ENCODE measurements at places on chromosomes 12 and 14. TPM values are rescaled to one million over a fixed set of nuclear protein-coding genes. Genes with fewer than 3 reads are reported as not detected.

- peaks cover 7% of the 10 kb centered on the region for H3K36me3 ChIP-seq
- DNase-seq, result peak; percentile 20
- no peak overlapping the region for H3K27ac ChIP-seq
- peaks cover 1% of the 10 kb centered on the region for H3K4me1 ChIP-seq
- no peaks in the 10 kb centered on the region for H3K27me3 ChIP-seq
Measured at GRCh38 chr14:23483236-23483854, 13.8 kb downstream of the NGDN start.

- no peaks in the 10 kb centered on the region for H3K27me3 ChIP-seq
- no peak overlapping the region for H3K4me3 ChIP-seq
- H3K27ac ChIP-seq, result no peak overlapping the region
Measured at GRCh38 chr14:29262979-29263378, 496.4 kb downstream of the FOXG1 start.

DNA sequence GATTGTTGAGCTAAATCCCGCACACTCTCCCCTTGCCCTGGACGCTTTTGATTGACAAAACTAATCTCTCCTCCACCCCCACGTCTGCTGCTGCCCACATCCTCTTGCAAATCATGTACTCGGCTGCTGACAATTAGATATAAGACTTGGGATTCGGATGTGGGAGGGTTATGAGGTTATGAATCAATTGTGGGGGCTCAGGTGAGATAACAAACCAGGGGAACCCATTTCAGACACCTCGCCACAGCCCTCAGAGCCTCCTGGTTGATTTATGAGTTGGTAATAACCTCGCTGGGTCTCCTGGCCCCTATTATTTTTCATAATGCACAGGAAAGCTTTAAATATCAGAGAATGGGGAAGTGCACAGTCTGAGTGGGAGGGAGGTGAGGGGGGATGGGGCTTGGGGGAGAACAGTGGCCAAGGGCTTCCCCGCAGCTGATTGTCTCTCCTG lies 449.9 kb downstream of the DPF3 start:
- peak overlapping the region; percentile 88 for H3K27ac ChIP-seq
- H3K4me3 ChIP-seq, result peak overlapping the region; percentile 41
- no peaks in the 10 kb centered on the region for H3K27me3 ChIP-seq

The RPL10L gene
- total RNA-seq, result not detected

DNA sequence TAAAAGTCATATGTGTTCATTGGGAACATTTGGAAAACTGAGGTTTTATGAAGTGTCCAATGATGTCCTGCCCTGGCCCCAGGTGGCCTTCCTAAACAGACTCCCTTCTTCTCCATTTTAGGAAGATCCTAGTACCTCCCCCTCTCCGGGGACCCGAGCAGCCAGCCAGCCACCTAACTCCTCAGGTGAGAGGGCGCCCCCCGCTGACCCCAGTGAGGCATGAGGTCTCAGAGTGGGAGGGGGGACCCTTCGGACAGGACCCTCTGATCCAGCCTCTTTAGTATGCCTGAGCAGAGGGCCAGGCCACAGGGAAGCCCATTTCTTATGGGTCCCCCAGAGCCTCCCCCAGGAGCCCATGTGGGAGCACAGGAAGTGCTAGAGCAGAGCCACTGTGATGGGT lies 23.7 kb downstream of the DEGS2 start:
- peak overlapping the region; percentile 50 for H3K27ac ChIP-seq
- no peak overlapping the region for H3K4me3 ChIP-seq
- peaks cover 85% of the 10 kb centered on the region for H3K36me3 ChIP-seq
- H3K4me1 ChIP-seq, result peaks cover 8% of the 10 kb centered on the region

The GLI1 gene
- 0.52 TPM for total RNA-seq

DNA sequence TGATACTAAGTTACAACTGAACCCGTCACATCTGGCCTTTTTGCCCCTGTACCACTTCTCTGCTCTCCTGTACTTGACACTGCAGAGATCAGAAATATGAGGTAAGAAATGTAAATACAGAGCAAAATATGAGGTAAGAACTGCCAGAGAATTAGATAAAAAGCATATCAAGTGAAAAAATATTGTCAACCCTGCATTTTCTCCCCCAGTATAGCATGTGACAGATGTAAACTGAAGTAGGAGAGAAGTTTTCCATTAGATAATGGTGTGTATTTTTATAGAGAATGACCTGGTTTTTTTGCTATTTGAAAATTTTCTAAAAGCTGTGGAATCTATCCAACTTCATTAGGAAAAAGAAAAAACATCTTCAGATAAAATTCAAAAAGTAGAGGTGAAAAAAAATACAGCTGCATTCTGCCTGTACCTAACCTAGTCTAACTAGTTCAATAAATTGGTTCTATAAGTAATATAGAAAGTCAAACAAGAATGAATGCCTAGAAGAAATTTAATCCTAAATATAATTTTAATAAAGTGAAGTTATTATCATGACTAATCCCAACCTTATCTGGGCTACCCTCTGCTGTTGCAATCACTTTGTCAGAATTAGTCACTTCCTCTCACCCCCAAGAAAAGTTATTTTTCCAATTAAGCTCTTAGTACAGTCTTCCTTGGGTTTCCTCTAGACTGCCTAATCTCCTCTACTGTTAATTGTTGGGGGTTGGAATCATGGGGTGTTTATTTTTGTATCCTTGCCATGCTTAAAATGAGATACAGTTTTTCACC lies 210.0 kb downstream of the RASSF9 start:
- H3K36me3 ChIP-seq, result no peaks in the 10 kb centered on the region
- no peak for DNase-seq
- no peak overlapping the region for H3K27ac ChIP-seq
- H3K4me1 ChIP-seq, result no peaks in the 10 kb centered on the region
- H3K27me3 ChIP-seq, result no peaks in the 10 kb centered on the region

- H3K4me1 ChIP-seq, result peaks cover 27% of the 10 kb centered on the region
- H3K36me3 ChIP-seq, result peaks cover 5% of the 10 kb centered on the region
- H3K27me3 ChIP-seq, result peaks cover 47% of the 10 kb centered on the region
- no peak overlapping the region for H3K27ac ChIP-seq
Measured at GRCh38 chr12:6697584-6698351, 2.8 kb downstream of the PIANP start.

DNA sequence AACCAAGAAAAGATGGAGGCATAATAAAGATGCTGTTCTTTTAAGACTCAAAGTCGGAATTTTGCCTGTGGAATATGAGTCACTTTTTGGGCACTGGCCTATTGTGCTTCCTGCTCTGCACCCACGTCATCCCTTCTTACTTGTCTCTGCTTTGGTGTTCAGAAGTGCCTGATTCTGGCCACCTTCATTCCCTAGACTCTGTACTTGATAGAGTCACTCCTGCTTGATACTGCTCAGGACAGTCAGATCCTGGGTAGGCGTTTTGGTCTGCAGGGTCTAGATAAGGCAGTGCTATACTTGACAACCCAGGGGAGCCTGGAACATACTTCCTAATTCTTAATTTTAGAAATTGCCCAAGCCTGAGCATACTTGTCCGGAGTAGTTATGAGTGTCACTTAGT lies 1.9 kb downstream of the LRRK2 start:
- no peak for DNase-seq
- peaks cover 10% of the 10 kb centered on the region for H3K4me1 ChIP-seq
- peaks cover 51% of the 10 kb centered on the region for H3K27me3 ChIP-seq
- H3K36me3 ChIP-seq, result no peaks in the 10 kb centered on the region
- H3K4me3 ChIP-seq, result no peak overlapping the region

The WNK1 gene
- total RNA-seq, result 170 TPM

GRCh38 chr12:12384571-12385340 lies 27.9 kb downstream of the BORCS5 start:
- peaks cover 54% of the 10 kb centered on the region for H3K36me3 ChIP-seq
- H3K27me3 ChIP-seq, result no peaks in the 10 kb centered on the region
- H3K4me1 ChIP-seq, result peaks cover 67% of the 10 kb centered on the region
- peak overlapping the region; percentile 91 for H3K27ac ChIP-seq
- peak; percentile 82 for DNase-seq

- H3K27ac ChIP-seq, result no peak overlapping the region
- no peaks in the 10 kb centered on the region for H3K4me1 ChIP-seq
- DNase-seq, result no peak
- peaks cover 2% of the 10 kb centered on the region for H3K27me3 ChIP-seq
Measured at GRCh38 chr12:70774055-70774454, 136.8 kb upstream of the PTPRB start.

GRCh38 chr12:79689061-79689476 lies 1.7 kb downstream of the PAWR start:
- H3K27ac ChIP-seq, result peak overlapping the region; percentile 75
- H3K27me3 ChIP-seq, result peaks cover 61% of the 10 kb centered on the region
- no peaks in the 10 kb centered on the region for H3K36me3 ChIP-seq
- DNase-seq, result no peak

- no peak overlapping the region for H3K4me3 ChIP-seq
- no peaks in the 10 kb centered on the region for H3K27me3 ChIP-seq
- H3K4me1 ChIP-seq, result no peaks in the 10 kb centered on the region
- no peak overlapping the region for H3K27ac ChIP-seq
- no peaks in the 10 kb centered on the region for H3K36me3 ChIP-seq
Measured at GRCh38 chr14:41830714-41831406, 224.2 kb downstream of the LRFN5 start.

GRCh38 chr12:104207416-104208205 lies 8.0 kb upstream of the TXNRD1 start:
- H3K36me3 ChIP-seq, result no peaks in the 10 kb centered on the region
- H3K4me3 ChIP-seq, result no peak overlapping the region
- no peak for DNase-seq
- peaks cover 4% of the 10 kb centered on the region for H3K27me3 ChIP-seq
- no peak overlapping the region for H3K27ac ChIP-seq

The PKP2 gene
- not detected for total RNA-seq

The SELPLG gene
- 214 TPM for total RNA-seq

The CISTR gene
- not detected for total RNA-seq

The TMEM179 gene
- not detected for total RNA-seq

DNA sequence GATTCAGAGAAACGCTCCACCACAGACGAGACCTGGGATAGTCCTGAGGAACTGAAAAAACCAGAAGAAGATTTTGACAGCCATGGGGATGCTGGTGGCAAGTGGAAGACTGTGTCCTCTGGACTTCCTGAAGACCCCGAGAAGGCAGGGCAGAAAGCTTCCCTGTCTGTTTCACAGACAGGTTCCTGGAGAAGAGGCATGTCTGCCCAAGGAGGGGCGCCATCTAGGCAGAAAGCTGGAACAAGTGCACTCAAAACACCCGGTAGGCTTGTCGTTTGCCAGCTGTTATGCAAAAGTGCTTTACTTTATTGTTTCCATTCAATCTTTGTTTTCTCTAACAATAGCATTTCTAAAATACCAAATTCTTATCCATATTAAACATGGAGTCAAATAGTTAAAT lies 287.3 kb downstream of the NAV3 start:
- no peaks in the 10 kb centered on the region for H3K27me3 ChIP-seq
- no peak for DNase-seq
- no peaks in the 10 kb centered on the region for H3K36me3 ChIP-seq
- H3K4me3 ChIP-seq, result no peak overlapping the region
- no peak overlapping the region for H3K27ac ChIP-seq

The NR4A1 gene
- total RNA-seq, result 2.1 TPM

DNA sequence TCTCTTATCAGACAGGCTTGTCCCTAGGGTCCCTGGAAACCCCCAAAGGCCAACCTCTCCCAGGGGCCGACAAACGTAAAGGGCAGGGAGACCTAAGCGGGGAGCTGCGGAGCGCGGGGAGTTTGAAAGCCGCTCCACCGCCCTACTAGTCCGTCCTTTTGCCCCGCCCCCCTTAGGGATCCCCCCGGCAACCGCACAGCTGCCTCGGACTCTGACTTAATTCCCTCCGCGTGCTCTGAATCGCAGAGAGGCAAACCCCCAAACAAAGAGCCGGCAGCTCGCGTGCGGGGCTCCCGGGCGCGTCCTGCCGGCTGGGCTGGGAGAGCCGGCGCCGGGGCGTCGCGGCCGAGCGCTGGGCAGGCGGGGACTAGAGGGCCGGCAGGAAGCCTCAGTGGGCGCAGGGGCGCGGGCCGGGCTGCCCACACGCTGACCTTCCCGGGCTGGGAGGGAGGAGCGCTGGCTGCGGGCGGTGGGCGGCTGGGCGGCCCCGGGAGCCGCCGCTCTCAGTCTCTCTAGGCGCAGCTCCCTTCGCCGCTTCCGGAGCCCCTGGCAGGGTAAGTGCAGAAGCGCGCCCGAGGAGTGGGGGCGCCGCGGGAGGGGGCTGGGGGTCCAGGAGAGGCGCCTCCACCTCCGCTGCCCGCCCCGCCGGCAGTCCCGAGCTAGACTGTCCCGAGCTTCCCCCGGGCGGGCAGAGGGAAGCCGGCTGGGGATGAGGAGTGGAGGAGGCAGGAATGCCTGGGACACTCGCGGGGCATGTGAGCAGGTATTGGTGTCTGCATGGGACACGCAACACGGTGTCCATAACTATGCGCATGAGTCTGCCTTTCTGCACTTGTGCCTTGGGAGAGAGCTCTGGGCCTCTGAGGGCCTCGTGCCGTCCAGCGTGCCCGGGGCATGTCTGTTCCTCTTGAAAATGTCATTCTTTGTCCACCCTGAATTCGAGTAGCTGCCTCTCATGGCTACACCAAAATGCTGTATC lies at the start of gene TSPAN11:
TSS of gene TSPAN11 (plus strand) at position 506 of the 979 bp plus-strand sequence. CDS start 27,244 bp downstream, outside the sequence.
- H3K27ac ChIP-seq, result no peak within 1 kb of the TSS
- H3K36me3 ChIP-seq, result no peaks in the 10 kb centered on the region
- H3K27me3 ChIP-seq, result peaks cover 47% of the 10 kb centered on the region

- H3K27ac ChIP-seq, result no peak overlapping the region
- no peak for DNase-seq
- no peak overlapping the region for H3K4me3 ChIP-seq
- H3K4me1 ChIP-seq, result peaks cover 40% of the 10 kb centered on the region
Measured at GRCh38 chr12:54261815-54262402, 18.0 kb downstream of the CBX5 start.

GRCh38 chr12:69658203-69658602 lies 40.9 kb downstream of the BEST3 start:
- peaks cover 20% of the 10 kb centered on the region for H3K27me3 ChIP-seq
- H3K4me3 ChIP-seq, result no peak overlapping the region
- no peak overlapping the region for H3K27ac ChIP-seq
- no peaks in the 10 kb centered on the region for H3K36me3 ChIP-seq
- no peak for DNase-seq

DNA sequence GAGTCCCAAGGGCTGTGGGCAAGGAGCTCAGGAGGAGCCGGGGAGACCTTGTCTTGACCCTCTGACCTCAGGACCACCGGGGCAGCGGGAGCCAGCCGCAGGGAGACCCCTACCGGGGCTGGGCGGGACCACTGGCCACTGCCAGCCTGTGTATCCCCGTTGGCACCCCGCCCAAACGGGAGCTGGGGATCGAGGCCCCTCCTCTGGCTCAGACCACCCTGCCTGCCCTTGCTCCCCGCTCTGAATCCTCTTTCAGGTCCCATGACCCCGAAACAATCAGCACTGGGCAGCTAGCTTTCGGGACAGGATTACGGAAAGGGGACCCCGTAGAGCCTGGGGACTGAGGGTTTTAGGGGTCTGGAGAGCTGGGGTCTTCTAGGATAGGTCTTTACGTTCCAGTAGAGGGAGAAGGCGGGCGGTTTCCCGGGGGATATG lies 1.3 kb downstream of the GLI1 start:
- peak overlapping the region; percentile 76 for H3K4me3 ChIP-seq
- H3K27me3 ChIP-seq, result peaks cover 19% of the 10 kb centered on the region
- H3K27ac ChIP-seq, result no peak overlapping the region
- H3K36me3 ChIP-seq, result no peaks in the 10 kb centered on the region
- no peak for DNase-seq
- peaks cover 55% of the 10 kb centered on the region for H3K4me1 ChIP-seq

Data from activated CD4-positive, alpha-beta T cell treated with anti-CD3 and anti-CD28 coated beads, Interleukin-2, amount 10 ng/mL, durations not matched to agents 7 days and 5 days (primary cell).